ENCODE measurements at places on chromosomes 1 and 21.

- DNase-seq = no peak
Measured at GRCh38 chr1:199121047-199121446, 482.2 kb downstream of the PTPRC start.

GRCh38 chr1:1631782-1632420 lies at the start of gene MMP23B:
TSS of gene MMP23B (plus strand) at chr1:1632173. CDS start at chr1:1632219, 46 bp downstream.
- DNase-seq = no peak

GRCh38 chr1:117069220-117069844 lies 9.2 kb downstream of the TTF2 start:
- DNase-seq = no peak

DNA sequence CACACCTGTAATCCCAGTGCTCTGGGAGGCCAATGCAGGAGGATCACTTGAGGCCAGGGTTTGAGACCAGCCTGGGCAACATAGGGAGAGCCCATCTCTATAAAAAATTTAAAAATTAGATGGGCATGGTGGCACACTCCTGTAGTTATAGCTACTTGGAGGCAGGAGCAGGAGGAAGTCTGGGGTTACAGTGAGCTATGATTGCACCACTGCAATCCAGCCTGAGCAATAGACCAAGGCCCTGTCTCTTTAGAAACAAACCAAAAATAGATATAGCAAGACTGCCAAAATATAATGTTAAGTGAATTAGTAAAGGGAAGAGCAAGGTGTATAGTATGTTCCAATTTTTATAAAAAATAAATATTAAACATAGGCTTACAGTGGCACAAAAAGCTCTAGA lies 28.8 kb downstream of the PLEKHO1 start:
- no peak for DNase-seq

DNA sequence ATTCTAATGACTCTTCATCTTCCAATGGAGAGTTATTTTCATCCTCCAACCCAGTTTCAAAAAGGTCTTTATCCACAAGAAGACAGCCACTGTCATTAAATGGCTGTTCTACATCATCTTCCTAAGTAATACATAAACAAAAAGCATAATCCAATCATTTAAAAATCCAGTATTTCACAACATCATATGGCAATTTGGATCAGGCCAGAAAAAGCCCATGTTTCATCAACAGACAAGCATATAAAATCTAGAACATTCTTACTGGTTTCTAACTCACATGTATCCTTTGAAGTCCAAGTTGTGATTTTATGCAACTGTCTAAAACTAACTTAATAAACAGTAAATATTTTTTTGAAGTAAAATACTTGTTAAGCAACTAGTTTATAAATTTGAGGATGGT lies 6.6 kb downstream of the CLSPN start:
- DNase-seq = no peak

GRCh38 chr1:26096471-26096870 lies 15.2 kb upstream of the PDIK1L start:
- no peak for DNase-seq

DNA sequence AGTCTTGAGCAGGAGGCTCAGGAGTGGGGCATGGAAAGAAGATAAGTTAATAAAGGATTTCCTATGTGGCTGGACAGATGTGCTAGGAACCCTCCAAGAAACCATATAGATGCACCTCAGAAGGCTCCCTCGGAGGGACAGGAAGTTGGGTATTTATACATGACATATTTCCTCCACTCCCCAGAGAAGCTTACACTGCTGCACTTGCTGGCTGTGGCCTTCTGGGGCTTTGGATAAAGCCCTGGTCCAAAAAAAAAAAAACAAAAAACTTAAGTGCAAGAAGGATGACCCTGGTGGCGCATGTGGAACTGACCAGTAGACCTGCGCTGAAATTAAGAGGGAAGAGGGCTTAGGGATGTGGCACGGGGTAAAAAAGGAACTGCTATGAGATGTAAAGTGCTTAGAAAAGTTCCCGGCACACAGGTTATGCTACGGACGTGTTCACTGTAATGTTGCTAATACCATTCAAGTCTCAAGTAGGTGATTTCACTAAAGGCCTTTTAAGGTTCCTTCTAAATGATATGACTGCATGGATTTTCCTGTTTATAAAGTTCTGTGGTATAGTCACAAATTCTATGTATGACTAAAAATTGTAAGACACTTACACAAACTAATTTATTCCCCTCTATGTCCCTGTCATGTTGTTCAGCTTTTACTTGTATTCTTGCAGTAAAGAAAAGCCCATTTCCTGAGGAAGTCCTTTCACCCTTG lies 253.6 kb downstream of the HMCN1 start:
- no peak for DNase-seq

DNA sequence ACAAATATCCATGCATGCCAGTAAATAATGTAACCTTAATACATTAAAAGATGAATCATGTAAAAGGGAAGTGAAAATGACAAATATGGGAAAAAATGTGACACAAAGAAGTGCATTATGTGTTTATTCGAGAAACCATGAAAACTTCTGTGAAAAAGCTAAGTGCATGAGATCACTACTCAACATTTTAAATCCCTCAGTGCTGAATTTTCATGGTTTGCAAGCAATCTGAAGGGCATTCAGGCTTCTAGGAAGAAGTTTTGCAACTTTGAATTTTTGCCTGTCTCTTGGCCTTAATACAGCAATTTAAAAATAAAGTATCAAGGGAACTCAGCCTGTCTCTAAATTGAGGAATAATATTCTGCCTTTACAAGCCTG lies 78.2 kb downstream of the MAP3K7CL start:
- DNase-seq = peak; percentile 89

GRCh38 chr1:23100074-23100748 lies 68.4 kb downstream of the LUZP1 start:
- DNase-seq = peak; percentile 99

- DNase-seq = no peak
Measured at GRCh38 chr1:18232052-18232451, 124.5 kb downstream of the IGSF21 start.

DNA sequence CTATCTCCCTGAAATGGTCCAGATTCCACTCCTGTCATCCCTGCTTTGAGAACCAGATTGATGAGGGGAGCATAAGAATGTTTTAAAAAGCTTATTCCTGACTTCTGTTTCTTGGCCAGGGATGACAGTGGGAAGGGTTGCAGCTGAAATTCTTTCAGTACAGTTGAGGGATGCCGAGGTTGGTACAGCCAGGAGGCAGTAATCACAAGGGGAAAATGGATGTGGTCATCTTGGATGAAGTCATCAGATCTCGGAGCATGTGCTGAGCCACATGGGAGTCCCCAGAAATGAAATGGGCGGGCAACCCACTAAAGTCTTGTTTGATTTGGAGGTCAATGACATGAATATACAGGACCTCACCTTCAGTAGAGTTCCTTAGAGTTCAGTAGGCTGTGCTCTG lies 18.7 kb upstream of the PLA2G2E start:
- DNase-seq = no peak

DNA sequence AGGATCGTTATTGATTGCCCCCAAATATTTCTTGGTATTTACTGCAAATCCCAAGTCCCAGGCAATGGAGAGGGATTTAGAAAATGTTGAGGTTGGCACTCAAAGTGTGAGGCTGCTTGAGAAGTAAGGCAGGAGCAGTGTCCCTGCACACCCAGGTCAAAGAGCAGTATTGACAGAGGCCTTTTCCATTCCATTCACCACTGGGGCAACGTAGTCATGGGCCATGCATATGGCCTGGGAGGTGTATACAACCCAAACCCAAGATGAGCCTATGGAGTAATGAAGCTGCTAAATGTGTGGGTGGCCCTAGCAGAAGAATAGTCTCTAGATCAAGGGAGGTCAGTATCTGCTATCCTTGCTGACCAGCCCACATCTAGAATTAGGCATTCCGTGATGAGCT lies 245.6 kb downstream of the FOXD2 start:
- no peak for DNase-seq

DNA sequence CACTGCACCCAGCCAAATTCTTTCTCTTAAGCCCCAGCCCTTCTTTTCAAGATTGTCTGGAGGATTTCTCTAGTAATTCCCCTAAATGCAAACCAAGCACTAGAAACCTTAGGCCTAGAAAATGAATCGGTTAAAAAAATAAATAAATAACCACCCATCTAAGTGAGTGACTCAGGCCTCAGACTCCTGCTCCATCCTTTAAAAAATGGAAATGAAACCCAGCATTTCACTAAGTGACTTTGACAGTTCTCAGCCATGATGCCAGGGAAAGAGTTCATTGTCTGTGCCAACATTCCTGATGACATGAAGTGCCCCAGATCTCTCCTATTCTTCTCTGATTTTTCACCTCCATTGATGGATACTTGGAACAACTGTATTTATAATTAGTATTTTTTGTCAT lies 415.2 kb upstream of the DAB1 start:
- DNase-seq = peak; percentile 18

- peak; percentile 14 for DNase-seq
Measured at GRCh38 chr1:232542633-232543593, 87.0 kb downstream of the SIPA1L2 start.

- no peak for DNase-seq
Measured at GRCh38 chr1:30199563-30199962, 523.8 kb downstream of the MATN1 start.

DNA sequence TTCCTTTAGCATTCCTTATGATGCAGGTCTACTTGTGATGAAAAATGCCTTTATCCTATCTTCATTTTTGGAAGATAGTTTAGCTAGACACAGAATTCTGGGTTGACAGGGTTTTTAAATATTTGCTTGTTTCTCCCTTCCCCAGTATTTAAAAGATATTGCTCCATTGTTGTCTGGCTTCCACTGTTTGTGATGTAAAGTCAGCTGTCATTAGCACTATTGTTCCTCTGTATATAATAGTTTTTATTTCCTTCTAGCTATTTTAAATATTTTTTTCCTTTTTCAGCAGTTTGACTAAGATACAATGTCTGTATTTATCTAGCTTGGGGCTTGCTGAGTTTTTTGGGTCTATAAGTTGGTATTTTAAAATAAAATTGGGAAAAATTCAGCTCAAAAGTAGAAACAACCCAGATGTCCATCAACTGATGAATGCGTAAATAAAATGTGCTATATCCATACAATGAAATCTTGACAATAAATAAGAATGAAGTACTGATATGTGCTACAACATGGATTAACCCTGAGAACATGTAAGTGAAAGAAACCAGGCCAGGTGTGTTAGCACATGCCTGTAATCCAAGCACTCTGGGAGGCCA lies 11.2 kb downstream of the IFT25 start:
- DNase-seq = no peak

DNA sequence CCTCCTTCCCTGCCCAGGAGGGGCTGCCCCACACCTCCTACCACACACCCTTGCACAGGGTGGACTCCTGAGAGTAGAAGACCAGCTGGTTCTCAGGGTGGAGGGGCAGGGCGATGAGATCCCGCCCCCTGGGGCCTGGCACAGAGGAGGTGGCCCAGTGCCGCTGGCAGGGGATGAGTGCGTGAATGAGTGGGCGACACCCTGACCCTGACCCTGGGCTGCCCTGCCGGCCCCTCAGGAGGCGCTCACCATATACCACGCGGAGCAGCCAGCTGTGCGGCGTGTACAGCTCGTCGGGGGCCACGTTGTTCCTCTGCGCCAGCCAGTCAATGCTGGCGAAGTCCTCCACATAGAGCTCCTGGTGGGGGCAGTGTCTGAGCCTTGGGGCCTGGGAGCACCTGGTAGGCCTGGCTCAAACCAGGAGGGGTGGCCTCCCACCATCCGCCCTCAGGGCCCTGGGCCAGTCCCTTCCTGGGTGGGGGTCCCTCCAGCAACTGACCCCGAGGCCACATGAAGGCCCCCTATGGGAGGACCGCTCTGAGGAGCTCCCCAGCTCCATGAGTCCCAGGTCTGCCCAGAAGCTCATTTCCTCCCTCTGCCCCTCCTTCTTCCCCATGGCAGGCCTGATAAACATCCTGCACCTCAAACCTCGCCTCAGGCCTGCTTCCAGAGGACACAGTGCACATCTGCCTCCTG lies 13.0 kb downstream of the LSS start:
- no peak for DNase-seq

- no peak for DNase-seq
Measured at GRCh38 chr1:46526013-46526690, 25.3 kb downstream of the KNCN start.

GRCh38 chr21:25406887-25407579 lies 200.2 kb downstream of the MRPL39 start:
- no peak for DNase-seq

- DNase-seq = peak; percentile 45
Measured at GRCh38 chr1:219847215-219847855, 81.0 kb downstream of the SLC30A10 start.

GRCh38 chr1:87983841-87984240 lies 655.2 kb downstream of the LMO4 start:
- DNase-seq = no peak

- DNase-seq = no peak
Measured at GRCh38 chr1:235035928-235036327, 92.7 kb downstream of the TOMM20 start.

- no peak for DNase-seq
Measured at GRCh38 chr1:227424159-227424680, 105.9 kb upstream of the CDC42BPA start.

DNA sequence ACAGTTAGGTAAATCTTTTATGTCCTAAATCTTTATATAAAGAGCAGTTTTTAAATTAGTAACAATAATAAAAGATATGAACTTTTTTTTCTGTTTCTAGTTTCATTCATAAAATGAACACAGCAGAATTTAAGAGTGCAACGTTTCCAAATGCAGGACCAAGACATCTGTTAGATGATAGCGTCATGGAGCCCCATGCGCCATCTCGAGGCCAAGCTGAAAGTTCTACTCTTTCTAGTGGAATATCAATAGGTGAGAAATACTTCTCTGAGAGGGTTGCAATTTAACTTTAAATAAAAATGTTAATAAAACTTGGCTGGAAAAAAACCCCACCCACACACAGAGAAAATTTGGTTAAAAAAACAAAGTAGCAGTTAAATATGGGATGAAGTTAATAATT lies 15.0 kb upstream of the ANGPTL1 start:
- no peak for DNase-seq

GRCh38 chr1:40057310-40058030 lies 16.9 kb downstream of the CAP1 start:
- DNase-seq = no peak

GRCh38 chr1:205998457-205999241 lies 4.5 kb downstream of the RAB7B start:
- no peak for DNase-seq

- DNase-seq = no peak
Measured at GRCh38 chr1:7063981-7064380, 278.7 kb downstream of the CAMTA1 start.

GRCh38 chr1:108643492-108644335 lies 17.2 kb downstream of the HENMT1 start:
- peak; percentile 61 for DNase-seq

GRCh38 chr1:70458131-70458530 lies 47.1 kb downstream of the CTH start:
- no peak for DNase-seq

- DNase-seq = no peak
Measured at GRCh38 chr1:99548943-99549605, 96.8 kb upstream of the PALMD start.

- no peak for DNase-seq
Measured at GRCh38 chr1:10537082-10537766, 62.5 kb downstream of the PEX14 start.

- DNase-seq = peak; percentile 76
Measured at GRCh38 chr1:64744492-64745180, at the start of gene RAVER2. TSS of gene RAVER2 (plus strand) at chr1:64745075. CDS start at chr1:64745173, 98 bp downstream.

DNA sequence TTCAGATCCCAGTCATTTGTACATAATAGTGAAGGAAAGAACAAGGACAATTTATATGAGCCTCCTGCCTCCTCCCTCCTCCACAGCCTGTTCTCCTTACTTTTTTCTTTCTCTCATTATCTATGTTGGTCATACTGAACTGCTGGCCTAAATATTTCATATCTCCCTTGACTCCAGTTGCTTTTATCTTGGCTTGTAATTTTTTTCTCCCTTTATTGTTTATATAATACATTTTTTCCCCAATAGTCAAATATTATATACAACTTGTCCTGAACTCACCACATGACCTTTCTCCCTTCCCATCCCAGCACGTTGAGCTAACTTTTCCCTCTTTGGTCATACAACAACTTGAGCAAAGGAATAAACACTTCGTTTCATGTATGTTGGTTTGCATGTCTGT lies 752.1 kb downstream of the LTN1 start:
- DNase-seq = peak; percentile 46

Measured in EL (cell line).